ENCODE measurements at places on chromosomes 4 and X.

DNA sequence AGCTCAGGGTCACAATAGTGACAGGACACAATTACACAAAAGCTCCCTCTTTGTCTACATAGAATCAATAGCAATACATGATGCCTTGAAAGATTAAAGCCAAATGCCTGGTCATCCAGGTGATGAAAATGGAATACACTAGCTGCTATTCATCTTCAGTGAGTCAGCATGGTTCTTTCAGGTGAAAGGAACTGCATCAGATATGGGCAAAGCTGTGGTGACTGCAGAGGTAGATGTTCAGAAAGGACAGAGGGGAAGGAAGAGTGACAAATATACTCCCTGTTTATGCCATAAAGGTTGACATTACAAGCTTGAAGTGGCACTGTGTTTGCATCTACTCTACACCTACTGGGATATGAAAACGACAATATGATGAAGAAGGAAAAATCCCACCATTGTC, 20.0 kb upstream of the FTHL17 start:
- no peak for DNase-seq

DNA sequence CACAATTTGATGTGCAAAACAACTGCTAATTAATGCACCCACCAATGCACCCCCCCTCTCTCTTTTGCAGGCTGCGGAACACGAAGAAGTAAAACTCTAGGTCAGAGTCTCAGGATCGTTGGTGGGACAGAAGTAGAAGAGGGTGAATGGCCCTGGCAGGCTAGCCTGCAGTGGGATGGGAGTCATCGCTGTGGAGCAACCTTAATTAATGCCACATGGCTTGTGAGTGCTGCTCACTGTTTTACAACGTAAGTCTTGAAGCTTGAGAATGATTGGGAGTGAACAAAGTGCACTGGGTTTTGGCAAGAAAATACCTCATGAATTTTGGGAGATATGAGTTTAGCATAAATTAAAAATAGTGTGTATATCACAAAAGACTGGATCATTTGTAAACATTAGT, 28.9 kb downstream of the TMPRSS11E start:
- peak; percentile 90 for DNase-seq

GRCh38 chr4:151323667-151324066, 1.7 kb downstream of the SH3D19 start:
- no peak for DNase-seq

DNA sequence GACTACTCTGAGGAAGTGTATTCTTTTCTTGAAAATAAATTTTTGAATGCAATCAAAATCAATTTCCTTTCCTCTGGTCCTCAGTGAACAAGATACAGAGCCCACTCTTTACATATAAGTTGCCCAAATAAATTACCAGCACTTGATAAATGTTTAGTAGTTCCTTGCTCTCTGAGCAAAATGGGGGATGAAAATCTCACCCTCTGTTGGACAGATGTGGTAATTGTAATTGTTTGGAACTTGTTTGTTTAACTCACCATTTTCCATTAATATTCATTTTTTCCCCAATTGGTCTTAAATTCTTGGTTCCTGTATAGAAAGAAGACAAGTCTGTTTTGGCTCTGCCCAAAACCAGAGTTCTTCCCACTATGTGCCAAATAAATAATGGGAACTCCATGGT, 146.3 kb downstream of the LDB2 start:
- DNase-seq: peak; percentile 48

- DNase-seq: no peak
Measured at GRCh38 chr4:4302416-4302815, 12.4 kb downstream of the ZBTB49 start.

GRCh38 chr4:26879805-26880204, 19.2 kb downstream of the STIM2 start:
- no peak for DNase-seq

DNA sequence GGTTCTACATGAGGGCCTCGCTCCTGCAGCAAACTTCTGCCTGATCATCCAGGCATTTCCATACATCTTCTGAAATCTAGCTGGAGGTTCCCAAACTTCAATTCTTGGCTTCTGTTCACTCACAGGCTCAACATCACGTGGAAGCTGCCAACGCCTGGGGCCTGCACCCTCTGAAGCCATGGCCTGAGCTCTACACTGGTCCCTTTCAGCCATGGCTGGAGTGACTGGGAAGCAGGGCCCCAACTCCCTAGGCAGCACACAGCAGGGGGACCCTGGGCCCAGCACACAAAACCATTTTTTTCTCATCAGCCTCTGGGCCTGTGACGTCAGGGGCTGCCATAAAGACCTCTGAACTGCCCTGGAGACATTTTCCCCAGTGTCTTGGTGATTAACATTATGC, 542.7 kb downstream of the TLL1 start:
- DNase-seq: no peak

DNA sequence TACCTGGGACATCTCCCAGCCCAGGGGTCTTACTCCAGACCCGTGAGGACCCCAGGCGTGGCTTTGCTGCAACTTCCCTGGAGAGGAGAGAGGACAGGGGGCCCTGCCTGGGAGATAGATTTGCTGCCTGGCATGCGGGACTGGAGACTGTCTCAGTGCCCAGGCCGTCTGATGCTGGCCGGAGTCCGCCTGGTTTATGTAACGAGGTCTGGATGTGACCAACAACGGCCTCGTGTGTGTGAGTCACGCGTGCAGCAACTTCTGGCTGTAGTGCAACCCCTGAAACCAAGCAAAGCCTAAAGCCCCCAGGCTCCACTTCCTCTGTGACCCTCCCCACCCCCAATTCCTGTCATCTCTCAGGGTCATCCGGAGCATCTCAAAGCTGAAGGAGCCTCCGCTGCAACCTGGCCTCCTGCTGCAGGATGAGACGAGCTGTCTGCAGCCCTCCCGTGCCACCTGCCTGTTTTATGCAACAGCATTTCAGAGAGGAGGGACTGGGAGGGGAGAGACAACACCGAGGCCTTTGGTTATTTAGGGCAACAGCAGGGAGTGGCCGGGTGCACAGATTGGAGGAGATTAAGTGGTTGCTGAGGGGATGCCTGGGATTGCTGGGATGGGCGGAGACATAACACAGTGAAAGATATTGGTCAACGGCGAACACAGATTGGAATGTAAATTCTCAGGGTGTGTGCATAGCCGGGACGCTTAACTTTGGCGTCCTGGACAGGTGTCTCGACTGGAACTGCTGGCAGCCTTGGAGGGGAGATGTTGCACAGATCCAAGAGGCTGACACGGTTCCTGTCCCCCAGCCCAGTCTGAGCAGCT, 16.0 kb downstream of the XG start:
- peak; percentile 63 for DNase-seq

GRCh38 chr4:94695384-94695783, 62.4 kb upstream of the BMPR1B start:
- DNase-seq: peak; percentile 28

- no peak for DNase-seq
Measured at GRCh38 chr4:116882503-116882902, 202.9 kb downstream of the TRAM1L1 start.

DNA sequence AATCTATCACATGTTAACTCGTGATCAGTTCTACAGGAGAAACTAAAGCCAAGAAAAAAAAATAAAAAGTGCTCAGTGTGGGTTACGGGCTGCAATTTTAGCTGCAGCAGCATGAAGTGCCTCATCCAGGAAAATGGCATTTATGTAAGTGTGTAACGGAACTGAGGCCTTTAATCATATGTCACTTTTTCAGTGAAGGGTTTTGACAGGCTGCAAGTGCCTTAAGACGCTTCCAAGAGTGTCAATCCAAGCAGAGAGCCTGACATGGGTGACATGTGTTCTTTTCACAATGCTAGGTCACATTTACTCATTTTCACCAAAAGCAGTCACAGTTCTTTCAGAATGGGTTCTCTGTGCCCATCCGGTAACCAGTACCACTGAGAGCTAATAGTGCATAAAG, 604.6 kb downstream of the RAB28 start:
- DNase-seq: no peak

DNA sequence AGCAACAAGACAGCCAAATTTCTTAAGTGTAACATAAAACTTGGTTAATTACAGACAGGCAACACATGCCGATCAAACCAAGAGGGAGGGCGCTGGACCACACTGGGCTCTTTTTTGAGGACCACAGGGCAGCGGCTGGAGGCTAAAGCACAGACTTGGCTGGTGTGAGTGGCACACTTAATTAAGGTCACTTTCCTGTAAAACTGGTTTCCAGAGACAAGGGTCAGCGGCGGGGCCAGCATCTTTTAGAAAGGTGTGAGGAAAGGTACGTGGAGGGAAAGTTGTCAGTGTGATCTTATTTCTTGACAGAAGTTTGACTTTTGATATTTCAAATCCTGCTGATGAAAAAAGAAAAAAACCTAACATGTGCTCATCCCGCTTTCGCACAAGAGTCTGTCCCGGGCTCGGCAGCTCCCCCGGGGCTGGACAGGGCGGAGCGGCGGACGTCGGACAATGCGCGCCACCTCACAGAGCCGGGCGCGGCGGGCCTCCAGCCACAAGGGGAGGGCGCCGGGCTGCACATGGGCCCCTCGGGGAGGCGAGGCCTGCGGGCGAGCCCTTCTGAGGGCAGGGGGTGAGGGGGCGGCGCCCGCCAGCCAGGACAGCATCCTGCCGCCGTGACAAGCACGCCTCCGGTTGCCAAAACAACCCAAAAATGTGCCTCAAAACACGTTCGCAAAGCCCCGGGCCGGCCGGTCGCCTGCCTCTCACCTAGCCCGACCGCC, 660 bp upstream of the HSPA4L start:
- peak; percentile 32 for DNase-seq

DNA sequence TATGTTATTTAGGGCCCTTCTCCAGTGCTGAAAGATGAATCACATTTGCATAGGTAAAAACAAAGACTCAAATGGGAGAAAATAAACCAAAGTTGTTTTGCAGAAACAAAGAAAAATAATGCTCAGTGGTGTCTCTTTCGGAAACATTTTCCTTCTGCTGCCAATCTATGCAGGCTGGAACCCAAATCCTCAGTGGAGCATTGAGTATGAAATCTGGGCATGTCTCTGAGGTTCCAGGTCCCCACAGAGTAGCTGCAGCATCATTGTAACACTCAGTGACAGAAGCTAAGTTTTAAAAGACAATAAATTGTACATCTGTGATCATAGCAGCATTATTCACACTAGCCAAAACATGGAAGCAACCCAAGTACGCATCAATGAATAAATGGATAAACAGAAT, 303.6 kb downstream of the FBXW7 start:
- DNase-seq: no peak

DNA sequence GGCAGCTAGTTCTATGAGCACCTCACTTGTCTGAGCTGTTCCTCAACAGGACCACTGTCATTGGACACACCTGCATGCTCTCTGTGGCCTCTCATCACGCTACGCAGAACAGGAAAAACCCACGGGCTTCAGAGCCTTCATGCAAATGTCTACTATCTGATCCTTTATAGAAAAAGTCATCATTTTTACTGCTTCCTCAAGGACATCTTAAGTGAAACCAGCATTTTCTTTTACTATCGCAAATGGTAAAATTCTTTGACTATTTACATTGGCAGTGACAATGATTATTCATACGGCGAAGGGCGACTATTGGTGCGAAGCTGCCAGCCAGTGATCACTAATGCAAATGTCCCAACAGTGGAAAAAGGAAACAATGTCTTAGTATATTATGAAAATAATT, 147.0 kb downstream of the AFAP1 start:
- DNase-seq: no peak

GRCh38 chr4:21811565-21811964, 137.0 kb downstream of the KCNIP4 start:
- DNase-seq: peak; percentile 28

DNA sequence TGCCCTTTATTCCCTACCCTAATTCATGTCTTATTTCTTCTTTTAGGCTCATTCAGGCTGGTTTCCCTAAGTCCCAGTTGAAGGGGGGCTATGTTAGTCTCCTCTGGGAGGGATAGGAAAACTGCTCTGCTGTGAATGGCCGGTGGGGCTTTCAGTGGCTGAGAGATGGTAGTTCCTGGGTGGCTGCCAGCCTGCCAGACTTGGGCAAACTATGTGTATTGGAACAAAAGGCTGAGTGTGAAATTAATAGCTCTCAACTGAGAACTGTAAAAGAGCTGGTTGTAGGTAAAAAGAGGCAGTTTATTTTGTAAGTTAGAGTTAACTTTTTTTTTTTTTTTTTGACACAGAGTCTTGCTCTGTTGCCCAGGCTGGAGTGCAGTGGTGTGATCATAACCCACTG, 28.8 kb downstream of the ARHGAP10 start:
- no peak for DNase-seq

DNA sequence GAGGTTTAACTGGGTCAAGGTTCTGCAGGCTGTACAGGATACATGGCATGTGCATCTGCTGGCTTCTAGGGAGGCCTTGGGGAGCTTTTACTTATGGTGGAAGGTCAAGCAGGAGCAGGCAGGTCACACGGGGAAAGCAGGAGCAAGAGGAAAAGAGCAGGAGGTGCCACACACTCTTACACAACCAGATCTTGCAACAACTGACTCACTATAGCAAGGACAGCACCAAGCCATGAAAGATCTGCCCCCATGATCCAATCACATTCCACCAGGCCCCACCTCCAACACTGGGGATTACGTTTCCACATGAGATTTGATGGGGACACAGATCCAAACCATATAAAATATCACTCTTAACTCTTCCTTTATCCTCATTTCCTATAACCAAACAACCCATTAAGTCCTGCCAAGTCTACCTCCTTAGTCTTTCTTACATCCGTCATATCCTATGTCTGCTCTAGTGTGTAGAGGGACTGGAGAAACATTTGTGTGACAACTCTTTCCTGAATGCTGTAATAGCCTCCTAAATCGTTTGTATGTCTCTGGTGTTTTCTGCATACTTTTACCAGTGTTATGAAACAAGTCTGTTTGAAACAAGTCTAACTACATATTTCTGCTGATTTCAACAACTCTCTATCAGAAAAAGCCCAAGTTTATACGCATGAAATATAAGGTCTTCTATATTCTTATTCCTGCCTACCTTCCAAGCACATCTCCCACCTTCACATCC, 8.3 kb upstream of the RAP2C start:
- peak; percentile 75 for DNase-seq

DNA sequence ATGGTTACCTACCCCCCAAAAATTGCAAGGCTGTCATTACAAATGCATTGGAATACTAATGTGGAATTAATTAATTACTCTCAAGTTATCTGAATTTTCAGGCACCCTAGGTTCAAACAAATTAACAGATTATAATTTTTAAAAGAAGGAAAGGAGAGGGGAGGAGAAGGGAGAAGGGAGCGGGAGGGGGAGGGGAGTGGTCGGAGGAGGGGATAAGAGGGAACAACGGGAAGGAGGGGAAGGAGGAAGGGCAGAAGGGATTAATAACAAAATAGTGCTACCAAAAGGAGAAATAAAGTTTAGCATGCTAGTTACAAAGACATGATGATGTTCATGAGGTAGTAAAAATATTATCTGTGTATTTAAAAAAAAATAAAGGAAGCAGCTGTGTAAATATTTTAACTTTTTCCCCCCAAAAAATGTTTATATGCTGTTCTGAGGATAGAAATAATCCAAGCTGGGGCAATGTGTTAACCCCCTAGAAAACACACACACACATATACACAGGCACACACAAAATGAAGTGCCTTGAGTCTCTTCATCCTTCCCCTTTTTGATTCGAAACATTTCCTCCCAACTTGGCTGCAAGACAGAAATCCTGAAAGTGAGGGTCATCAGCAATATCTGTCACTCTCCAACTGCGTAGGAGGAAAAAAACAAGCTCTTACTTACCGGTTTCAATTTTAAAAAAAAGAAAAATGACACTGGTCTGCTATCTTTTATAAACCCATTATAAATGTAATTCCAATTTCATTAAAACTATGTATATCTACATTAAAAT, 58.8 kb downstream of the PPP3CA start:
- DNase-seq: peak; percentile 62

Measured in fibroblast of mammary gland (primary cell).